ENCODE measurements at places on chromosomes 1 and 21.

- DNase-seq: no peak
Measured at GRCh38 chr1:198841477-198841876, 202.6 kb downstream of the PTPRC start.

DNA sequence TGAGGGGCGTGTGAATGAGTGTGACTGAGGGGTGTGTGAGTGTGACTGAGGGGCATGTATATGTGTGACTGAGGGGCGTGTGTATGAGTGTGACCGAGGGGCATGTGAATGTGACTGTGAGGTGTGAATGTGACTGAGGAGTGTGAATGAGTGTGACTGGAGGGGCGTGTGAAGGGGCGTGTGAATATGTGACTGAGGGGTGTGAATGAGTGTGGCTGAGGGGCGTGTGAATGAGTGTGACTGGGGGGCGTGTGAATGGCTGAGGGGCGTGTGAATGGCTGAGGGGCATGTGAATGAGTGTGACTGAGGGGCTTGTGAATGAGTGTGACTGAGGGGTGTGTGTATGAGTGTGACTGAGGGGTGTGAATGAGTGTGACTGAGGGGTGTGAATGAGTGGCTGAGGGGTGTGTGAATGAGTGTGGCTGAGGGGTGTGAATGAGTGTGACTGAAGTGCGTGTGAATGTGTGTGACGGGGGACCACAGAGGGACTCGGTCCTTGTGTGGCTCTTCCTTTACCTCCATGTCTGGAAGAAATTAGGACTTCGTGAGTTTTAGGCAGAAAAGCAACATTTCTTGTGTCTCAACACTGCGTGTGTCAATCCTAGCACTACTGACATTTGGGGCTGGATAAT lies 105.8 kb downstream of the GLIS1 start:
- no peak for DNase-seq

DNA sequence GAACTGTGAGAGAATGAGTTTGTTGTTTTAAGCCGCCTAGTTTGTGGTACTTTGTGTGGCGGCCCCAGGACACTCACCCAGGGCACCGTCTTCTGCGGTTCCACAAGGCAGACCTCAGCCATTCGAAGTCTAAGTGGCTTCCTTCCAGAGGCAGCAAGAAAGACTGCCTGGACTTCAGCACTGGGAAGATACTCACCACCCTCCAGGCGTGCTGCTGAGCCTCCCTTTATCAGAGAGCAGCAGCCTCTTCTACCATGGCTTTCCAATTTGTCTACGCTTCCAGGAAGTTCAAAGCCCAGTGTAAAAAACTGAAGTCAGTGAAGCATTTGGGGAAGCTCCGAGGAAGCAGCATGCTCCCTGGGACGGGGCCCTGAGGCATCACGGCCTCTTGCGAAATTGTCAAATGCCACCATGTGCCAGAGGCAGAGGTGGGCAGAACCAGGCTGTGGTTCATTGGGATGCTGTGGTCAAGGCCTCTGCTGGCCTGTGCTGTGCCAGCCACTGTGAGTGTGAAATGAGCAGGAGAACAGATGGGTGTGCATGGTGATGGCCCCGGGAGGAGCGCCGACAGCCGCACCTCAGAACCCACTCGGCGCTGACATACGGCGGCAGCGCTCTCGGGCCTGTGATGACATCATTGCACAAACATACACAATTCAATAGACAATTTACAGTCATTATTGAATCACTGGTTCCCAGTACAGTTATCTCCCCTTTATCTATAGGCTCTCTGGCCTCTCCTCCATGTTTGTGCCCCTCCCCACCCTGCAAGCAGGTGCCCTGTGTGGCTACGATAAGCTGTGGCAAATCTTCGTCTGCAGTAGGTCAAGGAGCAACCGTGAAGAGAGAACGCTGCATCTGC lies 110.4 kb downstream of the PDE9A start:
- no peak for DNase-seq

DNA sequence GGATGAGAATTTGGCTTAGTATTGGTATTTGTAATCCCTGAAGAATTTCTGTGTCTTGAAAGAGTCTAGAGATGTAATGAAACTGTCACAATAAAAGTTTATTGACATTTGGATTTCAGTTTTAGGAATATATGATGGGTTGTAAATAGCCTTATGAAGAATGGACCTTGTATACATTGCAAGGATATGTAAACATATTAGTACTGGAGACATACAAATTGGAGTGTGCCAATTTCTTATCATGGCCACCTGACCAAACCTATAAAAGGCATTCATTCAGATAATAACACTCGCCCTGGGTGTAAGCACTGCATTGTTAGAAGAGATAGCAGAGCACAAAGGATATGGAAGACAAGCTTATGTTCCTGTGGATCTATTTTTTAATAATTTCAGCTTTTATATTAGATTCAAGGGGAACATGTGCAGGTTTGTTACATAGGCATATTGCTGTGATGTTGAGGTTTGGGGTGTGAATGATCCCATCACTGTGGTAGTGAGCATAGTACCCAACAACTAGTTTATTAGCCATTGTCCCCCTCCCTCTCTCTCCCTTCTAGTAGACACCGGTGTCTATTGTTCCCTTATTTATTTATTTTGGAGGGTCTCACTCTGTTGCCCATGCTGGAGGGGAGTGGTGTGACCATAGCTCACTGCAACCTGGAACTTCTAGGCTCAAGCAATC lies 8.6 kb downstream of the S1PR1 start:
- DNase-seq: no peak

- DNase-seq: no peak
Measured at GRCh38 chr1:87612956-87613355, 284.3 kb downstream of the LMO4 start.

- no peak for DNase-seq
Measured at GRCh38 chr1:31122741-31123140, 57.2 kb upstream of the PUM1 start.
